Midbrain (tissue), 1 donor: ENCODE measurements at places on chromosomes 2 and 18.

DNA sequence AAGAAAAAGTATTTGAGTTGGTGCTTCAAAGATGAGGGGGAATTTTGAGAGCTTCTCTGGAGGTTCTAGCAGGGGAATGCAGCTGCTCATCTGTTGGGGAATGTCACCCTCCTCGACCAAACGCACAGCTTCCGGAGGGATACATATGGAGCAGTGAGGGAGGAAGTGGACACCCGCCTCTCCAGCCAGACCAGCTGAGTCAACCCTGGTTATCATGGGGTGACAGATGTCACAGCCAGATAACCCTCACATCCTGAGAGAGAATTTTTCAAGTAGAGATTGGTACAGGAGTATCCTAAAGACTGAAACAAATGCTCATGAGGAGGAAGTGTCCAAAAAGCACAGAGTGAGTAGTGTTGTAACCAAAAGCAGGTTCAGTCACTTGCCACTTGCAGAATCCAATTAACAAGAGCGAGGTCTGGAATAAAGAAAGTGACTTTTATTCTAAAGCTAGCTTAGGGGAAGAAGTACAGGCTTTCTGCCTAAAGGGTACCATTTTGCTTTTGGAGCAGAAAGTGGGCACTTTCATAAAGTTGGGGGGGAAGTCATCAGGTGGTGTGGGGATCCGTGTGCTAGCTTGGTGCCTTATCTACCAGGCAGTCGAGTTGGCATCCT is 395.2 kb downstream of the RAD51AP2 start:
- DNase-seq, result no peak

GRCh38 chr2:169999054-169999453 is 171.8 kb downstream of the UBR3 start:
- no peak for DNase-seq

GRCh38 chr2:120803764-120804335 is 68.2 kb downstream of the GLI2 start:
- DNase-seq, result no peak

GRCh38 chr18:69897397-69898108 is 50.1 kb downstream of the CD226 start:
- no peak for DNase-seq

GRCh38 chr18:57110290-57110689 is 36.6 kb upstream of the BOD1L2 start:
- no peak for DNase-seq

DNA sequence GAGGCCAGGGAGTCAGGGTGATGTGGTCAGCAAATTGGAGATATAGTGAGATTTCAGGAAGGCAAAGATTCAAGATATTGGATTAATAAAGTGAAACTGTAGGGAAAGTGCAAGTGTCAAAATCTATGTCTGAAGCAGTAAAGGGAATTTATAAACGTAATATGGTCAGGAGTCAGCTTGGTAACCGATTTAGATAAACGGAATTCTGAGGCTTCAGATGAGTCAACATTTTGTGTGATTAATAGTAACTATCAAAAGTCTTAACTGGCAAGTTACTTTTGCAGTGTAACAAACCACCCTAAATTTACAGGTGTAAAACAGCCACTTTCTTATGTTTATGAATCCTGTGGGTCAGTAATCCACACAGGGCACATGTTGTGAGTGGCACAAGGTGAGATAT is 10.9 kb downstream of the MTX2 start:
- no peak for DNase-seq

DNA sequence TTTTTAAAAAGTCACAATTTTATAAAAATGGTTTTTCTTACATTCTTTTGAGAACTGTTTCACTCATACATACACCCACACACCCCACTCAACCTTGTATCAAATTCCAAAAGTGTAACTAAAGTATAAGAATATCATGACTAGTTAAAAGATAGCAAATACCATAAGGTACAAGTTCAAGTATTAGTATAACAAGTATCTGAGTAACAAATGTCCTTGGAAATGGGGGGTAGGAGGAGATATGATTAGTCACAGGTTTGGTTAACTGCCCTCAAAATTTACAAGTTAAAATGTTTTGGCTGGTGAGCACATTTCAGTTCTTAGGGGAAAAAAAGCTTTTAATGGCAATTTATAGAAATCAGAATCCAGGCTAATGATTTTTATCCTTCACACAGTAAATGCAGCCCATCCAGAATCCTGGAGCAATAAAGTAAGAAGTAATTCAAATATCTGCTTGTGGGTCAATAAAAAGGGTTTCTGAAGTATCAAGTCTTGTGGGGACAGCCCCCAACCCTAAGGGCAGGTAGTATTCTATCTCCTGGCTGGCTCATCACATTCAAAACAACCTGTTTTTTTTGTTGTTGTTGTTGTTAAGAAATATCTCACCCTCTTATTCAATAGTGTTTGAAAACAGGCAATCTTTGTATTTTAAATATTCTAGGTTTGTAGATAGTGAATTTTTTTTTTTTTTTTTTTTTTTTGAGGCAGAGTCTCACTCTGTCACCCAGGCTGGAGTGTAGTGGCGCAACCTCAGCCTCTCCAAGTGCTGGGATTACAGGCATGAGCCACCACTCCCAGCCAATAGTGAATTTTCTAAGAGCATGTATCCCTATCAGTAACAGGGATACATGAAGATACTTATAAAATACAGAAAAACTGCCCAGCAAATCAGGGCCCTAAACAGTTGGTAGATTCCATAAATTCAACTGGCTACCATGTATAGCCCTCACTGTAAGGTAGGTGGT is 14.5 kb downstream of the IAH1 start:
- DNase-seq, result no peak

GRCh38 chr2:182767578-182767977 is 51.5 kb downstream of the DNAJC10 start:
- no peak for DNase-seq

GRCh38 chr2:20165677-20166509 is 59.0 kb downstream of the SDC1 start:
- DNase-seq, result no peak

GRCh38 chr2:136091899-136092298 is 26.1 kb downstream of the CXCR4 start:
- no peak for DNase-seq

DNA sequence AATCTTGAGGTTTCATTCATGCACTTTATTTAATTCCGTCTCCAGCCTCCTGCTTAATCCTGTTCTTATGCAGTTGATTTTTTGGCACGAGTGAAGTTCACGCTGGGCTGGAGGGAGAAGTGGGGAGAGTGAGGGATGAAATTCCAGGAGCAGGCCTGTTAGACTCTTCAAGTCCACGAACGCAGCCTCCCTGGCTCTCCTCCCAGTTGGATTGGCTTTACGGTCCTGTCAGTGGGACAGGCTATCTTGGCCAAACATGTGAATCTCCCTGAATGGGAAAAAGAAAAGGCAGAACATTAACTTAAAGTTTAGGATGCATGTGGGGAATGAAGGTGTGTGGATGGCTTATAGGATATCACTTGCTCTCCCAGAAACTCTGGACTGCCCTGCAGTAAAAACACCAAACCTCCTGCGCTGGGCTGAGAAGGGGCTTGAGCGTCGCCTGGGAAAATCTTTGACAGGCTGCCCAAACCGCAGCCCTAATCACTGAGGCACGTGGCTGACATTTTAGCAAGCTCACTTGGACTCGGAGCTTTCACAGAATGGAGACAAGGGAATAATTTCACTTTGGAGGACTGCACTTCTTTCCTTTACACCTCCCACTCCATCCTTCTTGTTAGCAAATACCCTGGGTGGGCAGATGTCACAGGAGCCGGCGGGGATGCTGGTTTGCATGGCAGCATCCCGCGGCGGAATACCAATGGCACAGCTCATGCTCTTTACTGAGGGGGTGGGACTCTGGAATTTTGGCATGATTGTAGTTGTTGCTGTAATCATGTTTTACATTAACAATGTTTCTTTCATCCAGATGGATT is 93.9 kb downstream of the ACKR3 start:
- no peak for DNase-seq

- no peak for DNase-seq
Measured at GRCh38 chr2:118225666-118226065, 137.4 kb downstream of the INSIG2 start.

DNA sequence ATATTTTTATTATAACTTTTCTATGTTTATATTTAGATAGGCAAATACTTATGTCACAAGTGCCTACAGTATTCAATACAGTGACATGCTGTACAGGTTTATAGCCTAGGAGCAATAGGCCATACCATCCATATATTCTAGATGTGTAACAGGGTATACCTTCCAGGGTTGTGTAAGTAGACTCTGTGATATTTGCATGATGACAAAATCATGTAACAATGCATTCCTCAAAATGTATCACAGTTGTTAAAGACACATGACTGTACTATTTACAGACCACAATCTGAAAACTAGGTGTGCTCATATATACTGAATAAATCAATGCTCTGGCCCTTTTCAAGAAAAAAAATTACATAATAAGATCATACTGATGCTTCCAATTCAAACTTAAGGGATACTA is 433.2 kb upstream of the RGPD4 start:
- DNase-seq, result no peak

DNA sequence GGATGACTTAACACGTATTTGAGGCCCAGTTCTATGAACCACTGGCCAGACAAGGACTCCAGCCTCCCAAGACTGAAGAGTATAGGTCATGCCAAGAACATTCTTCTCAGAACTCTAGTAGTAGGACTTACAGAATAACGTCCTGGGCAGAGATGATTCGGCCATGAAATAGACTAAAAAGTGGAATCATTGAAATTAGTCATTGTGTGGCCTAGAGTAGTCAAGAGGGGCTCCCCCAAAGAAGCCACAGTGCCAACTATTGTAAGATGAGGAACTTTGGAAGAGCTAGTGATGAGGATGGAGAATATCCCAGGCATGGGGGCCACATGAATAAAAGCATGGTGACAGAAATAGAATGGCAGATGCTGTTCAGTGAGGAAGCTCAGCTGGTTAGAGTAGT is 101.1 kb downstream of the TRIB2 start:
- DNase-seq, result no peak

GRCh38 chr2:168939061-168939460 is 38.0 kb downstream of the G6PC2 start:
- no peak for DNase-seq

- no peak for DNase-seq
Measured at GRCh38 chr18:57859314-57859713, 56.2 kb upstream of the ATP8B1 start.

DNA sequence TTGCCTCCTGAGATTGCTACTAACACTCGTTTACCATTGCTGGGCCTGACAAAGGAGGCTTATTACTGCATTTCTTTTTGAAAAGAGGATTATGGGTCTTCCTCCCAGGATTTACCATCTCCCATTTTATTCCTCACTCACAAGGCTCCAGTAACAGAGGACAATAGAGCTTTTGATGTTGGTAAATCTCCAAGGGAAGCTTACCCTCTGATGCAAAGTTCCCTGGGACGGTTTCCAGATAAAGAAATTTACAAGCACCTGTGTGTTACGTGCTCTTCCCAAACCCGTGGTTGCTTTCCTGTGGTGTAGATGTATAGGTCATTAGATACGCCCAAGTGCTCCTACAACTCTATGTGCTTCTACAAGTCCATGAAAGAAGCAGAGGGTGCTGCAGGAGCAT is 17.1 kb downstream of the VSNL1 start:
- DNase-seq, result no peak

GRCh38 chr2:76406134-76406855 is 695.6 kb upstream of the GCFC2 start:
- no peak for DNase-seq

- DNase-seq, result no peak
Measured at GRCh38 chr2:31337860-31338259, 76.7 kb downstream of the XDH start.

- peak; percentile 27 for DNase-seq
Measured at GRCh38 chr2:3403587-3404334, 24.3 kb downstream of the TRAPPC12 start.

- DNase-seq, result no peak
Measured at GRCh38 chr2:6924924-6925409, 7.8 kb downstream of the RNF144A start.

DNA sequence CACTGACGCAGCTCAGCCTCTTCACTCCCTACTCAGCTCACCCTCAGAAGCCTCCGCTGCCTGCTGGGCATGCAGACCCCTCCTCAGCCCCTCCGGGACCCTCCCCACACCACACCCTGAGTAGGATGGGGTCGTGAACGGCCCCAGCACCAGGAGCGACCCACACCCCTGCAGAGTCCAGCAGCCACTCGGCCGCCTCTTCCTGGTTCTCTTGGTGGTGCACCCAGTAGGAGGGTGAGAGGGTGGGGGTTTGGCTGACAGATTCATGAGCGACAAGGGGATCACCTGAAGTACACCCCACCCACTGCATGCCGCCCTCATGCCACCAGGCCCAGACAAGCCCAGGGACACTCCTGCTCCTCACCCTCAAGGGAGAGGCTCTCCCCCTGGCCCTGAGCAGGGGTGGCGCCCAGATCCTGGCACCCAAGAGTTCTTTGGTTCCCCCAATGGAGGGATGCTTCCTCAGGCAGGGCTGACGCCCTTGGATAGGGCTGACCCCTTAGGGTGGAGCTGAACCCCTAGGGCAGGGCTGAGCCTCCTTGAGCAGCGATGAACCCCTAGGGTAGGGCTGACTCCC is 76.6 kb upstream of the GPC1 start:
- DNase-seq, result no peak

DNA sequence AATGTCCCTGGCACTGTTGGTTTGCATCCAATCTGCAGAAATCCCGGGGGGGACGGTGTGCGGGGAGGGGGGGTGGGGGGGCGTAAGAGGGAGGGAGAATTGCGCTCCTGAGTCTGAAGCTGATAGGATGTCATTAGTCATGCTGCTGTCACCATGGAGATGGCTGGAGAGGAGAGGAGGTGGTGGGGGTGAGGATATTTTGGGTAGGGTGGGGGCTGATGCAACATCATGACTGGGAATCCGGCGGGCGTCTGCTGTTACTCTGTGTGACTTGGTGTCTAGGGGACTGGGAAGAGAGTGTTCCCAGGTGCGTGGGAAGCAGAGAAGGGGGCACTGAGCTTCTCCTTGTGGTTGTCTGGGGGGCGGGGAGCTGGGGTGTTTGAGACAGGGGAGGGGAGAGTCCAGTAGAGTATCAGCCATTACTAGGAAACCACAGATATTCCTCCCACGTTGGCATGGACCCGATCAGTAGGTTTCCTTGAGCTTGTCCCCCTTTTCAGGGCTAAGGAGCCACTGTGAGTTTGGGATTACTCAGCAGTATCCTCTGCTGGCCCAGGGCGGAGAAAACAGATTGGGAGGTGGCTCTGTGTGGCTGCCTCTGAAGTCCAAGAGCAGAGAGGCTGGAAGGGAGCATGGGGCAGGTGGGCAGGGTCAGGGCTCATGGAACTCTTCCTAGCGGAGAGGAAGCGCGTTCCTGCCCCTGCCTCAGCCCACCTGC is 18.9 kb downstream of the TET3 start:
- DNase-seq, result no peak

DNA sequence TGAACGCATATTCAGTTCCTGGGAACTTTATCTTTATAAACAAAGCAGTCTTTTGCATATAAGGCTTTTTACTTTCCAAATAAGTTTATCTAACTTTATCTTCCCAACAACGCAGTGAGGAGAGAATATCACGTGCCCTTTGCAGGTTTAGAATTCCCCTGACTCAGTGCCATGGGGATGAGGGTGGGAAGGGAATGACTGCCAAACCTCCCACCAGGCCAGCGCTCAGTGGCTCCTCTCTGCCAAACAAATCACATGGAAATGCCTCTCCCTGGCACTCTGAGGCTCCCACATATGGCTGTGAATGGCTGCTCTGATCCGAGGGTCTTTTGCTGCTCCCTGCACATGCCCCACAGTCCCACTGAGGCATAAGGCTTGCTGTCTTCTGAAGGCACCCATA is 158.3 kb downstream of the DNAH6 start:
- DNase-seq, result no peak

GRCh38 chr2:65658266-65658665 is 225.9 kb upstream of the SPRED2 start:
- DNase-seq, result no peak
